NCI-H1436 (cell line): ENCODE measurements at places on chromosomes 7 and 10.
A peak's percentile ranks its signal among the peaks of the same experiment; 100 is the strongest.

DNA sequence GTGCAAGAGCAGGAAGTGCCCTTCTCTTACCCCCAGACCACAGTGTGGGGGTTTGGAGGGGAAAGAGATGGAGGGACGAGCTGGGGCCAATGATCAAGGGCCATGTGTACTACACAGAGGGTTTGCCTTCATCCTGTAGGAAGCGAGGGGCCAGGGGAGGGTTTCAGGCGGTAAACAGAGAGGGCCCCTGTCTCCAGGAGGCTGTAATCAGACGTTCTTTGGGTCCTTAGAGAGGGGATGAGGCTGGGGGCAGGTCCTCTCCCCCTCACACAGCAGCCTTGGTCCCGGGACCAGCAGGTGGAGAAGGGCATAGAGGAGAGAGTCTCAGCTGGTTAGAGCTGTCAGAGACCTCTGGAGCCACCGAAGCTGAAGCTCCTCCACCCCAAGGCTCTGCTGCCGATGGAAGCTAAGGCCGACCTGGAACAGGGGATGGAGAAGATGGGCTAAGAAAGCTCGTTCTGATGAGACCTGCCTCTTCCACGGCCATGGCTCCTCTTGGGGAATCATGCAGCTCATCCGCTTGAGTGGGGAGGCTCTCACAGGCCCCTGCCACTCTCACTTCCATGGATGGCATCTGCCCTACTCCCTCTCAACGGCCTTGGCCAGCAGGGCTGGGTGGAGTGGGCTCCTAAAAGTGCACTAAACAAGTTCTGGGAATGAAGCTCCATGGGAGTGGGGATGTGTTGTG lies 3.5 kb downstream of the LOXL4 start:
- DNase-seq = no peak

GRCh38 chr10:21995557-21995956 lies 8.0 kb downstream of the DNAJC1 start:
- no peak for DNase-seq

DNA sequence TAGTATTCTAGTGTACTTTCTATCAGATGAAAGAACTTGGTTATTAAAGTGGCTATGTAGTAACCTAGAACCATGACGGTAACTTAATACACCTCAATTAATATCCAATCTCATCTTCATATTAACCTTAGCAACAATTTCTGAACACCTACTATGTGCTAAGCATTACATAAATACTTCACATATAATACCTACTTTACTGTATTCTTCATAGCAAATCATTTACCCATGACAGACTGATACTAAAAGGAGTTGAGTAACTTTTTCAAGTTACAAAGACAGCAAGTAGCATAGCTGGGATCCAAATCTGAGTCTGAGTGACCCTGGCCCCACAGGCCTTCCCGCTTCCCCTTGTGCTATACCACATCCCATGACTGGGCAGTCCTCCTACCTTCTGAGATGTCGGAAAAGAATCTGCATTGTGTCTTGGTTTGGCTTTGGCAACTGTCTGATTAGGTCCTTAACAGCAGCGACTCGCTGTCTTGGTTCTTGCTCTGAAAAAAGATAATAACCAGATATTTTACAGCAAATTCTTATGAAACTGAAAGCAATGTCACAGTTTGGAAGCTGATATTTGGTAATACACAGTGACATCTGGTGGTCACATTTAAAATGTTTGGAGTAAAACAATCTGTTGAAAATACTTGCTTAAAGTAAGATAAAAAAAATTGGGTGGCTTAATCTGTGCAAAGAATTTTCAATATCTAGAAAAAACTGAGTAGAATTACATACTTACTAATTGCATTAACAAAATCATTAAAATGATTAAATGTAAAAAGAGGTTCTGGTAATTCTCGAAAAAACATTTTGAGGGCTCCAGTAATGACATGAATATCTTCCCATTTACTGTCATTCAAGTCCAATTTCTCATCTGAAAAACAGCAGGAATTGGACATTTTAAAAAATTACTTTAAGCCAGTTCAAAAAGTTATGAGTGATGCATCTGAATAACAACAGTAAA lies 120.1 kb downstream of the ARHGAP12 start:
- peak; percentile 34 for DNase-seq

DNA sequence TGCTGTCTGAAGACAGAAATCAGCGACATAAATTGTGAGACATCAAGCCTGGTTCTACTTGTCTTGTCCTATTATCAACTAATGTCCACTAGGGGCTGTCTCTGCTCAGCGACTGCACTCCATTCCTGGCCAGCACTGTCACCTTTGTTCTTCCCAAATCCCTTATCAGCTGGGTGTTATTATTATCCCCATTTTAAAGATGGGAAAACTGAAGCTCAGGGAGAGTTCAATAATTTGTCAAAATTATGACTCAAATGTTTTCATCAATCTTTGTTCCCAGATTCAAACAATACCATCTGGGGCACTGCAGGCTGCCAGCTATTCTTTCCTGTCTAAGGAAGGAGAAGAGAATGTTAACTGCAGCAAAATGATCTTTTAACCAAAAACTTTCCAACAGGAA lies 431.6 kb upstream of the NFE2L3 start:
- DNase-seq = peak; percentile 8

GRCh38 chr7:80659120-80660055 lies 20.9 kb downstream of the CD36 start:
- DNase-seq = peak; percentile 34

DNA sequence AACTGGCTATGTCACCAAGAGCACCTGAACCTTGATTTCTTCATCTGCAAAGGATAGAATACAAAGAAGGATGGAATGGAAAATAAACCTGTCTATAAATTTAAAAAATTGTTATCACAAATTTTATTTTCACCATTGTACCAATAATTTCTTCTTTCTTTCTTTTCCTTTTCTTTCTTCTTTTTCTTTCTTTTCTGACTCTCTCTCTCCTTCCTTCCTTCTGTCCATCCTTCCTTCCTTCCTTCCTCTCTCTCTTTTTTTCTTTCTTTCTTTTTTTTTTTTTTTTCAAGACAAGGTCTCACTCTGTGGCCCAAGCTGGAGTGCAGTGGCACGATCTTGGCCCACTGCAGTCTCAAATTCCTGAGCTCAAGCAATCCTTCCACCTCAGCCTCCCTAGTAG lies 36.6 kb upstream of the SORBS1 start:
- DNase-seq = no peak

DNA sequence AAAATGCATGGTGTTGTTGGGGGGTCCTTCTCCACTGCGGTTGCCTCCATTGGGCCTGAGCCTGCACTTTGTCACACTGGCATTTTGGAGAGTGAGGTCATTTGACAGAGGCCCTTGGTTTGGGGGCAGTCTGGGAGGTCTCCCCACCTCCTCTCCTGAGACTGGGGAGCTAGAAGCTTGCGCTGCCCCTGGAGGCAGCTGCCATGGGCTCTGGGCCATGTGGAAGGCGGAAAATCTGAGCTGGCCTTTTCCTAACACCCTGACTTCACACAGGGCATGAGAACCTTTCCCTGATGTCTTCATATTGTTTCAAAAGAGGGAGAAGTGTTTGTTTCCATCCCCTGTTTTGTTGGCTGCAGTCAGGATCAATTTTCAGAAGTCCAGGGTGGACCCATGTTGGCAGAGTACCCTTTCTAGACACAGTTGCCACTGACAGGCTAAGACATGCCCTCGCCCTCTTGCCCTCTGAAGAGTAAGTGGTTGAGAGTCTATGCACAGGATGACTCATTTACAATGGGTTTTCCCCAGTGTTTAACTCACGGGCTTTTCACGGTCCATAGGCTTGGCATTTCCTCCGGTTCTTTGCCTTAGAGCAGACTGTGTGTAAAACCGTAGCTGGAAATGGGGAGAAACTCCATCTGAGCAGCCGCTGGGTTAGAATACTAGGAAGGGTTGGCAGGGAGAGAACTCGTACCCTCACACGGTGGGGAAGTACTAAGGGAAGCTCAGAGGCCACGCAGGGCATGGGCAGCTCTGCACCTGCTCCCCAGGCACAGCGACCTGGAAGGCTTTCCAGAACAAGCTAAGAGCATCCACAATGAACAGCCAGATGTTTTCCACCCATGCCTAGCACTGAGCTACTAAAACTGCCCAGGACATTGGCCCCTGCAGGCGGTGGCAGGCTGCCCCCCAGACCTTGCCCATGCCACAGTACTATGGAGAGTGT lies 655.0 kb downstream of the SDK1 start:
- no peak for DNase-seq

DNA sequence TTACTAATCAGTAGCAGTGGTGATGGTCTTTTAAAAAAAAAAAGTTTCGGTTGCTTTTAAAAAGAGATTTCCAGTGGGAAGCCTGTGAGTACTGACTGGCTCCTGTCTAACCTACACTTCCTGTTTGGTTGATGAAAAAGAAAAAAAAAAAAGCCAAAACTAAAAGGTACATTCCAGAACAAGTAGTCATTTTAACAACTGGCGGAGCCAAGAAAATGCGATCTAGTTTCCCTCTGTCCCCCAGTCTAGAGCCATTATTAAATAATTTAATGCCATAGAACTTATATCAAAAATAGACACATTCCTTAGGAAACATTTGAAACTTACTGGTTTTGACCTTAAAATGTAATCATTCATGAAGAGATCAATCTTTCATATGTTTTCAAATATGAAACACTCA lies 254.2 kb upstream of the C7orf33 start:
- DNase-seq = no peak

DNA sequence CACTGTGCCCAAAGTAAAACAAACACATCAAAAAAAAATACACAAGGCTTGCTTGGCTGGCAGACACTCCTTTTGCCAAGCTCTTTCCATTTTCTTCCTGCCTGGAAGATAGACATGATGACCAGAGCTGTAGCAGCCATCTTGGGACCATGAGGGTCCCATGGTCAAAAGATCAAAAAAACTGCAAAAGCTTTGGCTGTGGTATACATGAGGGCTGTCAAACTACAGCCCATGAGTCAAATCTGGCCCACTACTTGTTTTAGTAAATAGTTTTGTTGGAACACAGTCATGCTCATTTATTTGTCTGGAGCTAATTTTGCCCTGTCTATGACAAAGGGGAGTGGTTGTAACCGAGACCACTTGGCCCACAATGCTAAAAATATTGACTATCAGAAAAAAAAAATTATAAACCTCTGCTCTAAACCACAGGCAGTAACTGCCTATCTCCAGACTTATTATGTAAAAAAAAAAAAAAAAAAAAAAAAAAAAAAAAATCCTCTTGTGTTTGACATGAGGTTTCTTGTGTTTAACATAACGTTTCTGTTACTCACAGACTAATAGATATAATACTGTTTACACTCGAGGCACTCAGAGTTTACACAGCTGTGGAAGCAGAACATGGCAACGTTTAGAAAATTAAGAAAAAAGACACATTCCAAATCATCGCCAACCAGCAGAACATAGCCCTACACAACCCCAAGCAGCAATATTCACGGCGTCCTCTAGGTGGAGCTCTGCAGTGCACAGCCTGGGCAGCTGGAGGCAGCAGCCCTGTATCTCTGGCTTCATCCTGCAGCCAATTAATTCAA lies 36.9 kb downstream of the ASB13 start:
- DNase-seq = peak; percentile 64

- no peak for DNase-seq
These were observed 33.6 kb downstream of the WIPF3 start for GRCh38 chr7:29839921-29840320.

DNA sequence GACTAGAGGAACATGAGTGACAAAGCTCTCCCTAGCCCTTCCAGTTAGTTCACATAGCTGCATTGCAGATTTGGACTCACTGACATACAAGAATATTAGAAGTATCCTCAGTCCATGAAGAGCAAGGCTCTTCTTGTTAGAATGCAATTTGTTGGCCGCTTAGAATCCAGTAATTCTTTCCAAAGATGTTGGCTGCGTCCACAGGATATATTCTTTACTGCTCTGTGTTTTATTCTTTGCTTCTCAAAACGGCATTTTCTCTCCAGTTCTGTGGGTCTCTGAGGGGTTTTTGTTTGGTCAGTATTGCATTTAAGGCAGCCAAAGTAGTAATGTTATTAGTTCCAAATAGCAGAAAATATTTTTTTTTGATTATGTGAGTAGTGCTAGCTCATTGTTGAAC lies 588.6 kb downstream of the DNAJB9 start:
- DNase-seq = no peak

- DNase-seq = no peak
These were observed 146.3 kb downstream of the GALNT17 start for GRCh38 chr7:71278257-71278656.

GRCh38 chr10:770975-771374 lies 81.5 kb upstream of the DIP2C start:
- DNase-seq = no peak

- DNase-seq = no peak
These were observed 38.8 kb downstream of the SLC29A3 start for GRCh38 chr10:71357792-71358265.

DNA sequence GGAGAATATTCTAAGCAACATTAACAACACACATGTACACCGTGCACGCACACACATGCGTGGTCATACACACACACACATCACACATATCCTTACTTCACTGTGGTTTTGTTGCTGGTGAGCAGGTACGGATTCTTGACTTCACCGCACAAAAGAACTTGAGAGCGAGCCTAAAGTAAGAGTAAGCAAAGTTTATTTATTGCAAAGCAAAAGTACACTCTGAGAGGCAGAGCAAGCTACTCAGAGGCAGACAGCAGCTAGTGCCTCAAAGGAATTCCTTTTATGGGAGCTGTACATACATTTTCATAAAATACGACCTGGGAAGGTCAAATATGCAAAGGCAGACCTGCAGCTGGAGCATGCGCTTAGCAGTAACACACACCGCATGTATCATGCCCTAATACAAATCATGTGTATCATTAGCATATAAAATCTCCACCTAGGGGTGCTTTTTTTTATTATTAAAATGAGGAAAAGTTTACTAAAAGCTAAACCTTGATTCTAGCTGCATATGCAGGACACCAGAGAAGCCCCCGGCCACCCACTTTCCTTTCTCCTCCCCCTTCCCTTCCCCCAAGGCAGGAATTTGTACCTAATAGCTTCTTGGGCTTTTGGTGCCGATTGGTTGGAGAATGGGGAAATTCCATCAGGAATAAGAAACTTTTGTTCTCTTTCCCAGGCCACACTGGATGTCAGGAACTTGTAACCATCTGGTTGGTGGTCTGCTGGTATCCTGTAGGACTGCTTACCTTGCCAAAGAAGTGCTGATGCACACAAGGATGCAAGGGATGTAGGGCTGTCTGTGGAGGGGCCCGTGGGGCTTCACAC lies 16.5 kb upstream of the GPR37 start:
- no peak for DNase-seq

DNA sequence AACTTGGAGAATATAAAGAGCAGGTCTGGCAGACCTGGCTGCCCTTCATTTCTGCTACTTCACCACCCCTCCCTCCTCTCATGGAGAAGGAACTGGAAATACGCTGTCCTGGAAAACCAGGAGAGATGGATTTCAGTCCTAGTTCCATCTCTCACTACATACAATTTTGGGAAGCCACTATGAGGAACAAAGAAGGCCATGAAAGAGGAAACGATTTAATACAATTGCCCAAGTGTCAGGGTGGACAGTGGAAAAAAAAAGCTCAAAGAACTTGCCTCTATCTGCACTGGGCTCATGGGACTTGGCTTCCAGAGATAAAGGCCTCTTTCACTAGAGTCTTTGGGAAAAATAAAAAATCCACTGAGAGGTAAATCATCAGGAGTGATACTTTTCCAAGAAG lies 561.7 kb downstream of the KCNMA1 start:
- no peak for DNase-seq

GRCh38 chr10:127322286-127322685 lies 125.9 kb upstream of the INSYN2A start:
- DNase-seq = no peak
